Naive B cell (primary cell): ENCODE measurements at places on chromosomes 6 and 20. TPM values are rescaled to one million over a fixed set of nuclear protein-coding genes. Genes with fewer than 3 reads are reported as not detected.

DNA sequence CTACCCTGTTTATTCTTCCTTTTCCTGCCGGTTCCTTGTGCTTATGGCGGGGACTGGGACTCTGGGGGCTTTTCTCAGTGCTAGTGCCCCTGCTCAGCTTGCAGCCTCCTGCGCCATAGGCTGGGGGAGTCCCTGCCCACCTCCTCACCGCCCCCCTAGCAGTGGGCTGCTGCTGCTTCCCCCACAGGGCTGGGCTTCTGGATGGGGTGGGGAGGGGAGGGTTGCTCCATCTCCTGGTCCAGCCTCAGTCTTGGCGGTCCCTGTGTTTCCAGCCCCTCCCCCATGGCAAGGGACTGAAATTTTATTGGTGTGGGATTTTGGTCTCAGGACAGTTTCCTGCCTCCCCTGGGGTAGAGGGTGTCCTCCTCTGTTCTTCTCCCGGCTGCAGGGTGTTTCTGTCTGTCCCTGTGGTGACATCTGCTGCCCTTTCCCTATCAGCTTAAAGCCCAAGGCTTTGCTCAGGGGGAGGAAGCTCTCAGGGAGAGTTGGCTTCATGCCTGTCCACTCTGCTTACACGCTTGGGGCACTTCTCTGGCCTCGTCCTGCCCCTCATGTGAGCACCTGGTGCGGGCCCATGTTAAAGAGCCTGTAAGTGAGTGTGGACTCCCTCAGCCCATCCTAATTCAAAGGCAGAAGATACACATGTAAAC is 100.6 kb downstream of the HIVEP1 start:
- no peak for DNase-seq

GRCh38 chr6:134575221-134575620 is 257.3 kb upstream of the SGK1 start:
- DNase-seq, result no peak

- no peak for DNase-seq
Observed at GRCh38 chr6:39367700-39368099, 45.2 kb upstream of the KCNK16 start.

GRCh38 chr6:111573892-111574797 is 31.5 kb downstream of the TRAF3IP2 start:
- DNase-seq, result no peak

DNA sequence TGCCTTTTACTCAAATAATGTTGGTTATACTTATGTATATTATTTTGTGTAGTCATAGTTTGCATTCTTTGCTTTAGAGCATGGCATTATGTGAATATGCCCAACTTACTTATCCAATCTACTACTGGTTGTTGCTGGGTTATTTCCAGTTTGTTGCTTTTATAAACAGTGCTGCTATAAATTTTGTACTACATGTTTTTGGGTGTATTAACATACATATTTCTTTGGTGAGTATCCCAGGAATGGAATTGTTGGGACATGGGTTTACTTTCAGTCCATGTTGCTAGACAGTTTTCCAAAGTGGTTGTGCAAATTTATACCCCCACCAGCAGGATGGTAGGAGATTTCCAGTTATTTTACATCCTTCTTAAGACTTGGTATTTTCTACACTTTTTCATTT is 157.1 kb upstream of the THEMIS start:
- DNase-seq, result no peak

DNA sequence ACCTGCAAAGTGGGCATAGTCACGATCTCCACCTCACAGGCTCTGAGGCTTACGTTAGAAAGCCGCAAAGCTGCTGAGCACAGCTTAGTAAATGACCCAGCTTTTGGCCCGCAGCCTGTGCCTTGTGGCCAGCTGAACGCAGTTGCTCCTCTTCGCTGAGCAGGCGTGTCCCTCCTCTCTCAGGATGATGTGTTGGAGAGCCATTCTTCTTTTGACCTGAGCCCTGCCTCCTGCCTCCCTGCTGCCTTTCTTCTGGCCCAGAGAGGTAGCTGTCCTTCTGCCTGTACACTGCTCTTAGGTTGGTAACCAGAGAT is 47.6 kb upstream of the MYL9 start:
- DNase-seq, result no peak

DNA sequence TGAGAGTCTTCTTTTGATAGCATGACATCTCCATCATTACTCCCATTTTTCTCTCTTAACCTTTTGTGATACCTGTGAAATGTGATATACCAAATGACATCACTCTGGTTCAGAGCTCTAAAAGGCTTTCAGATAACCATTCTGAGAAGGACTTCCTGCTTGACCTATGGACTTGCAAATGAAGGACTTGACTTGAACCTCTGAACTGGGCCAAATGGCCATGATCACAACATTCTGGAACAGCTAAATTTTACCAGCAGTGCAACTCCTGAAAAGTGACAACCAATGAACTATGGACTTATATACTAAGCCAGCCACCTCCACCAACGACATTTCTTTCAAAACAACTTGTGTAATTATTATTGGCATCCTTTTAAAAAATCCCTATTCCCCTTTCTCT is 1085.8 kb upstream of the CITED2 start:
- DNase-seq, result no peak

DNA sequence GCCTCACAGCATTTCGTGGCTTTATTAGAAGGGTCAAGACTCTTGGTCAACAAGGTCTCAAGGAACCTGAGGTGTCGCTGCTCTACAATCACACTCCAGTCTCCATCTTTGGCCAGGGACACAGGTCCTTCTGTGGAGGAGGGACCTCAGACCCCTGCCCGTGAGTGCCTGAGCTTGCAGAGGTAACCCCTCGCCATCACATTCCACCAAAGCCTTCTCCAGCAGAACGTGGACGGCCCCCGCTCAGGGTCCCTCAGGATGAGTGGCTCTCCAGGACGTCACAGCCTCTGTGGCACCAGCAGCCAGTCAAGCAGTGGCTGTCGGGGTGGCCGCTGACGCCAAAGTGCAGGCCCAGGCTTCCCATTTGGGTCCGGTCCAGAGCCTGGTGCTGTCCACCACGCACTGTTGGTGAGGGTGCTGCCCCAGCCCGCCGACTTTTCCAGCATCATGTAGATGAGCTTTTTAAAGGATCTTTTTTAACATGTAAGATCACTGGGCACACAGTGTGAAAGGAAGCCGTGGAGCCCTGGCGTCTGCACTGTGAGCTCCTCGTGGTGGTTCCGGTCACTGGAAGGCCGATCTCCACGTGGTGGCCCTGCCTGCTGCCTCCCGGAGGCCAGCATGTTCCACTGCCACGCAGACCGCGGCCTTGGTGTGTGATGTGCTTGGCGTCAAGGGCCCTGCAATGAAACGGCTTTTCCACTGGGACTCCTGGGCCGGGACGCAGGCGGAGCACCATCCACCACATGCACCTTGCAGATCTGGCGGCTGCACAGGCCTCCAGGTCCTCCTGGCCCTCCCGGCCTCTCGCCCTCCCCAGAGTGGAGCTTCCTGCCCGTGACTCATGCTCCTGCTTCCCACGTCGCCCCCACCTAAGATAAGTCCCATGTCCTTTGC is 8.3 kb upstream of the KIF25 start:
- DNase-seq, result no peak

RBM39 gene
- polyA plus RNA-seq, result 127 TPM

DNA sequence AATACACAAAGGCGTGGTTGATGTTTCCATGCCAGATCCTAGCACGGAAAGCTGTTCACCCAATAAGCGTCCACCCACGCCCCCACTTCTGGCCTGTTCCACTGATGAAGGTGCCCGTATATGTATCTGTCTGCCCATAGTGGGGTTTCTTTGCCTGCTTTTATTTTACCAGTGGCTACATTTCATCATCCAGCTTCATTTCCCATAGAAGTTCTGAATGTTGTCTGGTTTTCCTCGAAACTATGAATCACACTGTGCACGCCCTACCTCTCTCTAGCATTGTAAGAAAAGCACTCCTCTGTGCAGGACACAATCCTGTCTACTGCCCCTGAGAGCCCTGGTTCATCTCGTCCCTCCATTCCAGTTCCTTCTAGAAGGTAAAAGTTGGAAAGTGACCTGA is 8.8 kb upstream of the CD93 start:
- DNase-seq, result no peak

- peak; percentile 68 for DNase-seq
Observed at GRCh38 chr6:44096612-44097011, 30.6 kb downstream of the MRPL14 start.

GRCh38 chr6:26200918-26201721 is 113.9 kb downstream of the HFE start:
- DNase-seq, result no peak

- no peak for DNase-seq
Observed at GRCh38 chr6:154092326-154092962, 53.4 kb downstream of the OPRM1 start.

- DNase-seq, result no peak
Observed at GRCh38 chr6:43907789-43908472, 137.9 kb downstream of the VEGFA start.

CCN6 gene
- not detected for polyA plus RNA-seq

GRCh38 chr6:155262655-155263054 is 1.2 kb upstream of the CLDN20 start:
- DNase-seq, result no peak

TRIM31 gene
- polyA plus RNA-seq, result not detected

DLL1 gene
- polyA plus RNA-seq, result 1.4 TPM
